ENCODE measurements at places on chromosomes 13 and 19.

GRCh38 chr13:67353941-67354340, 123.8 kb upstream of the PCDH9 start:
- no peak for DNase-seq

DNA sequence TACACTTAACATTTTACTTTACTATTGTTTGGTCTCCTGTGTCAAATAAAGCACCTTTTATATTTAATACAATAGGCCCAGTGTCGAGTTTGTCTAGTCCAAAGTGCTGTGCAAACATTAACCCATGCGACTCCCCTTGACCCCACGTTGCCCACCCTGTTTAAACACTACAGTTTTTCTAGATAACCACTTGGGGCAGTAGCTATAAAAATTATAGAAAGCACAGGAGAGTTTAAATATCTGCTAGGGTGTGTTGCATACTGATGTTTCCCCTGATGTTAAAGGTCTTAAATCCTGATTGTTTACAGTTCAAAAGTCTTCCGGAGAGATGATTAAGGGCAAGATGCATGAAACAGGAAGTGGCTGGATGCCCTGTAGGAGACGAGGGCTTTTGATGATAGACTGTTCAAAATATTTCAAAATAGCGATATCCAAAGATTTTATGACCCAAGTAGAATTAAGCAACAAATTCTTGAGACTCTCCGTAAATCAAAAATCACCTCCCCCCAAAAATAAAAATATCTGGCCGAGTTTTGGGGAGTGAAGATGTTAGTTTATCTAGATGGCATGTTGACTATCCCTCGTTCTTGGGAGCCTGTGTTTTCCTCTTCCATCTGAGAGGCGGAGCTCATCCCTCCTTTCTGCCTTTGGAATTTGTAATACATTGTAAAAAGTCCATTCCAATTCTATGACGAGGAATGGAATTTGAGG, 167.1 kb downstream of the FGF9 start:
- peak; percentile 49 for DNase-seq

GRCh38 chr13:66700117-66700601, 530.0 kb downstream of the PCDH9 start:
- DNase-seq = no peak

- DNase-seq = no peak
Measured at GRCh38 chr13:107968470-107968869, 246.9 kb downstream of the LIG4 start.

DNA sequence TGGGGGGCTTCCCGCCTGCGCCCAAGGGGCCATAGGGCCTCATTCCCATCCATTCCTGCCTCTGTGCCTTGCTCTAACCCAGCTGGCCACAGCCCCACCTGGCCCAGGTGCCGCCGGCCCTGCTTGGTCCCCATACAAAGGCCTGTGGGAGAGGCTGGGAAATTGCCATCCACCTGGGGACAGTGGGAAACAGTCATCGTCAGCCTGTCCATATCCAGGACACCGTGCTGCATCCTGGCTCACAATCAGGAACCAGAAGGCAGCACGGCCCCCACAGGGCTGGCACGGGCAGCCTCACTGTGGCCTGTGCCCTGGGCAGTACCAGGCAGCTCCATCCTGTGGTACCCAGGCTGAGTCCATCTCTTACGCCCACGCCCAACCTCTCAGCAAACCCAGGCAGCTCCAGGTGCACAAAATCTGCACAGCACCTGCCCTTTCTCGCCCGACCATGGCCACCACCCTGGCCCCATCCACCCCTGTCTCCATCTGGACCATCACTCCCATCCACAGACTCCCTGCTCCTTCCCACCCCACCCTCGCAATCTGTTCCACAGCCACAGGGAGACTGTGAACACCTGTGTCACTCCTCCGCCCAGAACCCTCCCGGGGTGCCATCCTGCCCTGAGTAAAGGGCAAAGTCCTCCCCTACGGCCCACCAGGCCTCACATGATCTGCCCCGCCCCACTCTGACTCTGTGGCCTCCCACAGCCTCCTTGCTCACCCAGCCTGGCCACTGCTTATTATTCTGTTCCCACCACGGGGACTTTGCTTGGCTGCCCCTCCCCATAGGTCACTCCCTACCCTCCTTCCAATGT, 21.1 kb upstream of the FBXO27 start:
- DNase-seq = no peak

GRCh38 chr13:113034451-113035212, 65.6 kb downstream of the MCF2L start:
- DNase-seq = no peak

GRCh38 chr13:29081036-29081435, 260.9 kb downstream of the MTUS2 start:
- peak; percentile 95 for DNase-seq

GRCh38 chr13:25046985-25047511, 48.9 kb upstream of the PABPC3 start:
- DNase-seq = no peak

- DNase-seq = peak; percentile 97
Measured at GRCh38 chr19:4065430-4066175, 1.1 kb downstream of the ZBTB7A start.

GRCh38 chr13:21071015-21071414, 9.6 kb upstream of the LATS2 start:
- DNase-seq = no peak

DNA sequence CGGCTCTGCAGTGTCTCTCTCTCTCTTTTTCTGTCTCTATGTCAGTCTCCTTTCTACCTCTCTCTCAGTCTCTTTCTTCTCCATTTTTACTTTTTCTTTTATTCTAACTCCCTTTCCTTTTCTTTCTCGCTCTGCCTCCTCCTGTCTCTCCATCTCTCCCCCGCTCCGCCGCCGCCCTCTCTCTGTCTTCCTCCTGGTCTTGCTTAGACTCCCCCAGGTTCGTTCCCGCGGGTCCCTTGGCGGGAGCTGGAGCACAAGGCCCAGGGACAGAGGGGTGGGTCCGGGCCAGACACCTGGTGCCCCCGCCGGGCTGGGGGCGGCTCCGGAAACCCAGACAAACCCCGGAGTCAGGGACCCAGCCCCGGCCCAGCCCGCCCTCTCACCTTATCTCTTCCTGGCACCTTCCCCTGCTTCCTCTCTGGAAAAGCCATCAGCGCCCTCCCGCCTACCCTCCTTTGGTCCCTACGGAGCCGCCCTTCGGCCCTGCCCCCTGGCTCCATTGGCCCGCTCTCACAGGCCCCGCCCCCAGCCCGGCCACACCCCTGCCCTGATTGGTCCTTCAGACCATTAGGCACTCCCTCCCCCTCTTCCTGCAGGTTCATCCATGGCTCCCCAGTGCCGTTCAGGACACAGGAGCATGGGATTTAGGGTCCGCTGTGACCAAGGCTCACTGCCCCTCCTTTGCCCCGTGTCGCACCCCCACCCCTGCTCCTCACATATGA, 15.4 kb upstream of the NOP53 start:
- no peak for DNase-seq

GRCh38 chr13:99027661-99028425, 50.0 kb upstream of the DOCK9 start:
- DNase-seq = no peak

DNA sequence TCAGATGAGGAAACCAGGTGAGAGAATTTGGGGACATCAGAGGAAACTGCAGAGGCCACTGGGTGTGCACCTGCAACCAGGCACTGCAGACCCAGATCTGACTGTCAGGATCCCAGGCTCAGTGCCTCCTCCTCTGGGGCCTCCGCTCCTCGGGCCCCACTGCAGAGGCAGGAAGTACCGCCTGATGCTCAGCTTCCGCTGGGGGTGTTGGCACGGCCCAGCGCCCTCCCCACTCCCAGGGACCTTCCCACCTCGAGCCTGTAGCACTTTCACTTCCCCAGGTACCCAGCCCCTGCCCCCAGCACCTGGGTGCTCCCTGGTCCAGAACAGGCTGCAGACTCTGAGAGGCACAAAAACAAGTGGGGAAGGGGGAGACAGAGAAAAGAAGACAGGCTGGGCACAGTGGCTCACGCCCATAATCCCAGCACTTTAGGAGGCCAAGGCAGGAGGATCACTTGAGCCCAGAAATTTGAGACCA, 1.4 kb upstream of the CD37 start:
- peak; percentile 46 for DNase-seq

DNA sequence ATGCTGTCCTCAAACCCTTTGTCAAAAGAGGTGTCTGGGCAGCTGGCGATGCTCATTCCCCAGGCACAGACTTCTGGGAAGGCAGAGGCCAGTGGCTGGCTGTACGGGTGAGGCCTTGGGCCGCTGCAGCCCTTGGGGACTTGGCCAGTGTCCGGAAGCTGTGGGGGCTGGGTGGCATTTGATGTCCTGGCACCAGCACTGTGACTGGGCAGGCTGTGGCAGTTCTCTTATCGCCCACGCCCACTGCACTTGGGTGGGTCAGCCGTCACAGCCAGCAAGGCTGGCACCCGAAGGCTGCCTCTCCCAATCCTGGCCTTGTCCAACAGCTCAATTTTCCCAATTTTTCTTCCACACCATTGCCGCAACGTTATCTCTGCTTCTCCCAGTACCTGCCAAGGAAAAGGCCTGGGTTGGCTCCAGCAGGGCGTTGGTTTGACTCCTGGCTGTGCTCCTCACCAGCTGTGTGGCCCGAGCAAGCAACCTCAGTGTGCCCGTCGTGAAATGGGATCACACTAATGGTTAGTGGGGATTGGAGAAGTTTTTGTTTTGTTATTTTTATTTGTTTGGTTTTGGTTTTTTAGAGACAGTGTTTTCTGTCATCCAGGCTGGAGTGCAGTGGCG, 12.7 kb upstream of the SLC44A2 start:
- no peak for DNase-seq

DNA sequence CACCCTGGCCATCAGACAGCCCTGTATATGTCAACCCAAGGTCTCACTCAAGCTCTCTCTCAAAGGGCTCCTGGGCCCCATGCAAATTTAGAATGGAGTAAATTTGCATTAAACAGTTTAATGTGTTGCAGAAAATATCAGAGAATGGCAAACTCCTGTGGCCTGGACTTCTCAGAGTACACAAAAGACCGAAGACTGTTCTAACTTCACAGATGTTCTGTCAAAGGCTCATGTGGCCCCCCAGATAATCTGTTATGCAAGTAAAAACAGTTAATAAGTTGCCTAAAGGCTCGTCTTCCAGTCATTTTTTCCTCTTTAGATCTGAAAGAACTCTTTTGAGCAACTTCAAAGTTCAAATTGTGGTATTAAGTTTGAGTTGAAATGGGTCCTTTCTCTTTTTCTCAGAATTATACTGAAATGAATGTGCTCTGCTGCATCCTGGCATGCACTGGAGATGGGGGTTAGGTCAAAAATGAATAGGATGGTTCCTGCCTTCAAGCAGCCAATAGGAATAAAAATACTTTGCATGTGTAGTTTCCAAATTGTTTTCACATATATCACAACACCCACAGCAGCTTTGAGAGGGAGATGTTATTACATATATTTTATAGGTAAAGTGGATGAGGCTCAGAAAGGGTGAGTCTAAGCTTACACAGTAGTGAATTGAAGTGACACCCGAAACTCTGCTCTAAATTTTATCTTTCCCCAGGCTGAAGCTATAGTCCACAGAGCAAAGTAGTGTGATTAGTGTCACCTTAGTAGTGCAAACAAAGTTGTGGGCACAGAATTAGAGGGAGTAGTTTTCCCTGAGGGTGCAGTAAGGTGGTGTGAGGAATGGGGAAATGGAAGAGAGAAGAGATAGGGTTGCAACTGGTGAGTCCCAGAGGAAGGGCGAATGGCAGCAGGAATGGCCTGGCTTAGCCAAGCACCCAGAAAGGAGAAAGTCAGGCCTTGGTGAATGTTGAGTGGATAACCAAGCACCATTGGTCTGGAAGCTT, 205.0 kb upstream of the RFC3 start:
- no peak for DNase-seq

DNA sequence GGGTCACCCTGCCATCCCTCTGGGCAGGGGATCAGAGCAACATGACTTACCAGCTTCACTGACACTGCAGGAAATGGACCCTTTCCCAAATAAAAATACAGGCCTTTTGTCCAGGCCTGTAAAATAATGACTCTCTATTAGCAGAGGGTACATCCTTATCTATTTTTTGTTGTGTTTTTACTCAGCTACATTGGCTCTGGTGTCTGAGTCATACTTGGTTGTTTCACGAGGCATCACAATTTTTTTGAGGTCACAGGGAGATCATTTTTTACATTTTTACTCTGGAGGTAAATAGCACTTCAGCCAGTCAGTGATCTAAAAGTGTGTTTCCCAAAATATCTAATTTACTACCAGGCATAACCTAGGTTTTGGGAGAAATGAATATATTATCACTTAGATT, 6.9 kb upstream of the HTR2A start:
- DNase-seq = no peak

- DNase-seq = no peak
Measured at GRCh38 chr19:6259312-6259861, 20.4 kb downstream of the MLLT1 start.

DNA sequence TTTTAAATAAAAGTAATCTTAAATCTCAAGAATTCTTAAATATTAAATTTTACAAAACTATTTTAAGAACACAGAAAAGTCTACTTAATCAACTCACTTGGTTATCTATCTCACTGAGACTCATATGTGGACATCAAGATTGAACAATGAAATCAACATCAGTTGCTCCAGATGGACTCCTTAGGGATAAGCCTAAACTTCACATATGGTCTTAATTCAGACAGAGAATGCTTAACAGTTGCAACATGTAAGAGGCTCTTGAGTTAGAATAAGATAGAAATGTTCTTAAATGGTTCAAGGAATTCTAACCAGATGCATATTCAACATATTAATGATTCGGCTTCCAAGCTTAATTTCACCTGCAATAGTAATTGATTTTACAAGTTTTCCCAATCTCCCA, 1730.9 kb downstream of the PCDH9 start:
- DNase-seq = no peak

DNA sequence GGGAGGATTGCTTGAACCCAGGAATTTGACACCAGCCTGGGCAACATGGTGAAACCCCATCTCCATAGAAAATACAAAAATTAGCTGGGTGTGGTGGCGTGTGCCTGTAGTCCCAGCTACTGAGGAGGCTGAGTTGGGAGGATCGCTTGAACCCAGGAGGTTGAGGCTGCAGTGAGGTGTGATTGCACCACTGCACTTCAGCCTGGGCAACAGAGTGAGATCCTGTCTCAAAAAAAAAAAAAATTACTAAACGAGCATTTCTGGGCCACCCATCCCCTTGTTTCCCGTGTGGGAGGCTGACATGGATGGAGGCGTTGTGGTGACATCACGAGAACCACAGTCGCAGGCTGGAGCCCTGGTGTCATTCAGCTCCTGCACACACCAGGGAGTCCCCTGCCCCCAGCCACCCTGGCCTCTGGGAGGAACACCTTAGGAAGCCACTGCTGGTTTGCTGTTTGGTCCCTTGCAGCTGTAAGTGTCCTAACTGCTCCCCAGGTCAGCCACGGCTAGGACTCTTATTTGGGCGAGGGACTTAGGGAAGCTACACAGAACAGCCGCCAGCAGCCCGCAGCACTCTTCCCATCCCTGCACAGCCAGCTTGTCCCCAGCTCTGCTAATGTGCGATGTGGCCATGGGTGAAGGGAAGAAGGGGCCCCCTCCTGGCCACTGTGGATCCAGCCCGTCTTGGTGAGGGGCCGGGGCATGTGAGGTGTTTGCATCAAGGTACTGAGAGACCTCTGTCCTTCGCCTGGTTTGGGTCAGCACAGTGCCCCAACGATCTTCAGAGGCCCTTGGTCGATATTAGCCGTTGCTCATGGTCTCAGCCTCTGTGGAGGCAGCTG, 12.7 kb downstream of the NKPD1 start:
- DNase-seq = no peak

Data from MV-4-11 (cell line).